ENCODE measurements at places on chromosomes 2 and 18. TPM values are rescaled to one million over a fixed set of nuclear protein-coding genes. Genes with fewer than 3 reads are reported as not detected.

The AGXT gene
- not detected for total RNA-seq

The NEB gene
- total RNA-seq: 4.2 TPM

The TNFAIP6 gene
- total RNA-seq: 1.1 TPM

The UGT1A9 gene
- total RNA-seq: 4.1 TPM

The MARCO gene
- total RNA-seq: 3.9 TPM

The LAPTM4A gene
- total RNA-seq: 37.1 TPM

The ALLC gene
- not detected for total RNA-seq

The NGEF gene
- 54.5 TPM for total RNA-seq

DNA sequence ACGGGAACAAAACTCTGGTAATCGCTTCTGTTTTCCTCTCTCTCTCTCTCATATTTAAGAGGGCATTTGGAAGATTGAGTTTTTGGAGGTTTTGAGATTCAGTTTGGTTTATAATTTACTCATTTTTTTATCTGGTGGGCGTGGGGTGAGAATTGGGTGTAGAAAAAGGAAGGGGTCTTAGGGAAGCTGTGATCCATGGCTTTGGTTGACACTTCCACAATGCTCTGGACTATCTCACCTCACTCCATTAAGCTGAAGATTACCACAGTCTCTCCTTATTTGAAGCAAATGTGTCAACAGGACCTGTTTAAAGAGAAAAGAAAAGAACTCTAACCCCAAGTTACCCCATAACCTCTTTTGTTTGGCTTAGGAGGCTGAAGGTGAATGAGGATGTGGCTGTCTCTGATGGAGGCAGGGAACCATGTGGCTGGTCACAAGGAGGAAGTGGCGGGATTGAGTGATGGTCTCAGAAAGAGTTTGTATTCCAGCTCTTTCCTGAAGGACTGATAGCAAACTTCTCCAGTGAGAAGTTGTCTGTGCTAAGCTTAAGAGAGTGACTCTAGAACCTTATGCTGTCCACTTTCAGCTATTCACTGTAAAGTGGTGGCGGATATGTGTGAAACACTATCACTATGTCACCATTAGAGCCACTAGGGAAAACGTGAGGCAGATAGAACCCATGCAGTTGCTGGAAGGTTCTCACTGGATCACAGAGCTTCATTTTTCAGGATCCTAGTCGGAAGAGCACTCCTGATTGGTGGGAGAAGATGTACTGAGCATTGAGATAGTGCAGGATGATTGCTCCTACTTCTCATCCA is 934 bp downstream of the ZNF804A start:
- DNase-seq: peak; percentile 55

DNA sequence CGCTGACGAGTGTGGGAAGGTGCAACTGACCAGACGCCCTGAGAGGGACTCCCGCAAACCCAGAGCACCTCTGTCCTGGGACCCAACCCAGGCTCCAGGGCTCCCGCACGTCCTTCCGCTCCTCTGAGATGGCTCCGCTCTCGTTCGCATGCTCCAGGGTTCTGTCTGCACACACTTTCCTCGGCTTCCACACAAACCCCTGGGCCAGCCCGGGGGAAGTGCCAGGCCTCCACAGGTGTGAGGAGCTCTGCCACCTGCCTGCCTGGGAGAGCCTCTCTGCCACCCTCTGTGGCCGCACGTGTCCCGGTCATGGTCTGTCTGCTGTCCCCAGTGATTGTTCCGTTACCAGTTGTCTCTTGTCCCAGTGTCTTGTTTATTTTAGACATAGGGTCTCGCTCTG is 222.9 kb downstream of the HDAC4 start:
- DNase-seq: peak; percentile 21

GRCh38 chr2:216371721-216372702 is at the start of gene MARCHF4:
Gene MARCHF4, minus strand, starts transcription at chr2:216372483. Its CDS starts 2,223 bp downstream, at chr2:216370260.
- peak; percentile 23 for DNase-seq

DNA sequence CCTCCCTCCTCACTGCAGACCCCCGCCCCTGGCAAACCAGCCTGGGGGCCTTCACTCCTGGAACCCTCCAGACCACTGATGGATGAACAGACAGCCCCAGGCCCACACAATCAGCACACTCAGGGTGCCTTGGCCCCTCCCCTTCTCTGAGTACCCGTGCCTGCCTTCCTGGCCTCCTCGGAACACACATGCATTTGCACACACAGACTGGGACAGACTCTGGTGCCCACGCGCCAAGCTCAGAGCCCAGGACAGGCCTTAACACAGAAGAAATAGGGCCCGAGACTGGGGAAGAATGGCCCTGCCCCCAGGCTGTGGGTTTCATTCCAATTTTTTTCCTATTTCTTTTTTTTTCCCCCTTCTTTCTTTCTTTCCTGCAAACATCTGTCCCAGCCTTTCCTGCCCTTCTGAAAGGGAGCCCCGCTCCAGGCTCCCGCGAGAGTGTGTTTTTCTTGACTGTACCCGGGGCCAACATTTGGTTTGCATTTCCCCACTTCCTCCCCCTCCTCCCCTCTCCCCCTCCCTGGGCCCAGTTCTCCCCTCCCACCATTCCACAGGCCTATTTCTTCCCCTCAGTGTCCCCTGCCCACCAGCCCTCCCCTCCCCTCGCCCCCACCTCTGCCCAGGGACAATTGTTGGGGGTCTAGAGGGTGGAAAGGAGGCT is 618 bp upstream of the TNS1 start:
- no peak for DNase-seq

GRCh38 chr2:127516041-127516762 is 10.1 kb downstream of the IWS1 start:
- DNase-seq: no peak

DNA sequence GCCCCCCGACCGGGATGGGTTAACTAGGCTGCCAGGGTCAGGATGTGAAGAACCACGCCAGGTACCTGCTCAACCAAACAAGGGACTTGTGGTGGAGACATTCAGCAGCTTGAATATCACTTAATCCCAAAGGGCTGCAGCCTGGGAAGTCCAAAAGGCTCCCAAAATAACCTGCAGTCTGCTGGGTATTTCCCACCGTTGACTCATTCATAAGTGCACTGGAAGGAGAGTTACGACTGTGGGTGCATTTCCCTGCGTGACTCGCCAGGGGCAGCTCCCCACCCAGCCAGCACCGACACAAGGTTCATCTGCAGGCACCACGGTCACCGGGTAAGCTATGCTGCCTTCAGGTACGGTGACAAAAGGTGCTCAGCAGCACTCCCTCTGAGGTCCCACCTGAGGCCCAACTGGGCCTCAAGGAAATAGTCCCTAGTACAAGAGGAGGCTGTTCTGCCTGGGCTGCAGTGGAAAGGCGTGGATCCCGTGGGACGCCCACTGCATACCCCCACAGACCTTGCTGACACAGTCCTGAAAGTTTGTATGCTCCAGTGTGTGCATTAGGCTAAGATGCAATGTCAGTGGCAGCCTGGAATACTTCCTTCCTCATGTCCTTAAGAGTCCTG is 86.5 kb downstream of the UXS1 start:
- no peak for DNase-seq

DNA sequence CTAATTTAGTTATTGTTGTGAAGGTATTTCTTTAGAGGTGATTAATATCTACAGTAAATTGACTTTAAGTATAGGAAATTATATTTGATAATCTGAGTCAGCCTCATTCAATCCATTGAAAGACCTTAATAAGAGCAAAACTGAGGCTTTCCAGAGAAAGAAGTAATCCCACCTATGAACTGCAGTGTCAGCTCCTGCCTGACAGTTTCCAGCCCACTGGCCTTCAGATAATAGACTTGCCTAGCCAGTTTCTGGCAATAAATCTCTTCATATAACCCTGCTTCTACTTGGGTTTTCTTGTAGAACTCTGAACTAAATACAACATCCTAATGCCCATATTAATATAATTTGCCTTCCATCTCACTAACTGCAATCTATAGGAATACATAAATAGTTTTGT is 437.9 kb upstream of the UBE2E3 start:
- no peak for DNase-seq

GRCh38 chr2:3041841-3042600 is 335.6 kb downstream of the EIPR1 start:
- DNase-seq: no peak

DNA sequence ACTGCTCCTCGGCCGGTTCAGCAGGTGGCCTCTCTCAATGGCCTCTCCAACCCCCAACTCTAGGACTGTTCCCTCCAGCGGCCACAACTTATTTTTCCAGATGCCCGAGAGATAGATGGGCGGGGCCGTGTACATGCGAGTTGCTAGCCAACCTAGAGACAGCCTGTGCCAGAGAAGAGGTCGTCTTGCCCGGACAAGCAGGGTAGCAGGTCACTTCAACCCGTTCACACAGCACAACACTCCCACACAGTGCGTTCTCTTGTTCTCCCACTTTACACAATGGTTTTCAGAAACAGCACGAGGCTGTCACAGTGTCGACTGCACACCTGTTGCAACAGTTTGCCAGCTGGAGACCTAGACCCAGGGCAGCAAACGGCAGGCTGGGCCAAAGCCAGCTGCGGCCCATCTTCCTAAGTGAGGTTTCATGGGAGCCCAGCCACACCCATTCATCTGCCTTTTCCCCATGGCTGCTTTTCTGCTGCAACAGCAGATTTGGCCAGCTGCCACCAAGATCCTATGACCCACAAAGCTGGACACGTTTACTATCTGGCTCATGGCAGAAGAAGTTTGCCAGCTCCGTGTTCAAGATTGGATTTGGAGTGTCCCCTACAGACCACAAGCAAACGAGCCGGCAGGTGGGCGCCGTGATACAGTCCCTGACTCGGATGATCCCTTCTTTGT is 7.3 kb upstream of the PRLH start:
- DNase-seq: peak; percentile 76

DNA sequence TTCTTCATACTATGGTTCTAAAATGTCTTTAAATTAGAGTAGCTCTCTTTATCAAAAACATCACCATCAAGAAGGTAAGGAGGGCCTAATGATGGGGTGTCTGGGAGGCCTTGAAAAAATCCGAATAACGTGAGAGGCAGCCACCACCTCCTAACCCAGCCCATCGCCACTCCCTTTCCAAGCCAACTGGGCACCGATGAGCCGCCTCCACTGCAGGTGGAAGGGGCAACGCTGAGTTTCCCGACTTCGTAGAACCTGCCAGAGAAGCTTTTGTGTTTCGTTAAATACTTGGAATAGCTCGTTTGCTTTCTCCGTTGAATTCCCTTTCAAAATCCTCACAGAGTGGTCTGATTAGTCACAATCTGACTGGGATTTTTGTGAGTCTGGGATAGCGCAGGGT is 22.0 kb upstream of the RPL31 start:
- no peak for DNase-seq

DNA sequence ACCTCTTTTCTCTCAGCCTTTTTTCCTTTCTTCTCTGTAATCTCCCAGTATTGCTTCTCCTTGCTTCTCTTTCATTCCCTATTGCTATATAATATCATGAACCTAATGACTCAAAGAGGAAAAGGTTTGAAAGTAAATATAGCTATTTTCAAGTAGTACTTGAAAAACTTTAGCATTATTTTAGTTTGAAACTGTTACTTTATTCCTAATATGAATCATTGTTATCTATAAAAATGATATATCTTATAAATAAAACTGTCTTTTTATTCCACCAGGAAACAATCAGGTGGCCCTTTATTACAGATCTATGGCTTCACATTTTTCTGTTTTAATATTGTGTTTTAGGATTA is 311 bp upstream of the SCN1A start:
- DNase-seq: no peak

DNA sequence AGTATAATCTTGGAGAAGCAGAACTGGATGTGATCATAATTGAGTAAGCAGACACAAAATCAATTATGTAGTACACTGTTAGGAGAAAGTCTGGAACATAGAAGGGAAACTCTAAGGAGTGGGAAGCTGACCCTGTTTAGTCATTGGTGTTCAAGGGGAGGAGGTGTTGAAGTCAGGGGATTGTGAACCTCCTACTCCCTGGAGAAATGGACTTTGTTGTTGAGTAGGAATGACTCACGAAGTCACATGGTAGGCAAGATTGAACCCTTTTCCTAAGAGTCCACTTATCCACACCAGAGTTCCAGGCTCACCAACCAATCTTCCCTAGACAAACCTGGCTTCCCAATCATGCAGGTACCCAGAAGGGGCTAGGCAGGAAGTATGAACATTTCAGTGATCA is 81.0 kb upstream of the BCL11A start:
- DNase-seq: no peak

- peak; percentile 25 for DNase-seq
Observed at GRCh38 chr2:227862227-227862740, 9.1 kb upstream of the DAW1 start.

Data from Peyer's patch (tissue), 4 donors.